Stimulated activated naive CD8-positive, alpha-beta T cell treated with anti-CD3 and anti-CD28 coated beads, Interleukin-15, Interleukin-2, amounts not matched to agents 100 U/mL and 50 U/mL, for 24 hours (primary cell): ENCODE measurements at places on chromosomes 16 and 17.
A peak's percentile ranks its signal among the peaks of the same experiment; 100 is the strongest.

DNA sequence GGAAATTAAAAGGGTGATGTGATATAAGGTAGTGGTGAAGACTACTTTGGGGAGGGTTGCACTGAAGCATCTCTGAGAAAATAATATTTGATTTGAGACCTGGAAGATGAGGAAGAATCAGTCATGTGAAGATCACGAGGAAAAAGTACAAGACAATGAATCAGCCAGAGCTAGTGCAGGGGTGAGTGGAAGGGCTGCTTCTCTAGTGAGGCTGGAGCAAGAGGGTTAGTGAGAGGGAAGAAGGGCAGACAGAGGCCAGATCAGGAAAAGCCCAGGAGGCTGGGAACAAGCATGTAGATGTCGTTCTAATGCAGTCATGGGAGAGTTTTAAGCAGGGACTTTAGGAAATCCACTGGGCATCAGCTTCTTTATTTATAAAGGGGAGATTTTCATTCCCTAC is 504.2 kb upstream of the SALL1 start:
- DNase-seq, result no peak

DNA sequence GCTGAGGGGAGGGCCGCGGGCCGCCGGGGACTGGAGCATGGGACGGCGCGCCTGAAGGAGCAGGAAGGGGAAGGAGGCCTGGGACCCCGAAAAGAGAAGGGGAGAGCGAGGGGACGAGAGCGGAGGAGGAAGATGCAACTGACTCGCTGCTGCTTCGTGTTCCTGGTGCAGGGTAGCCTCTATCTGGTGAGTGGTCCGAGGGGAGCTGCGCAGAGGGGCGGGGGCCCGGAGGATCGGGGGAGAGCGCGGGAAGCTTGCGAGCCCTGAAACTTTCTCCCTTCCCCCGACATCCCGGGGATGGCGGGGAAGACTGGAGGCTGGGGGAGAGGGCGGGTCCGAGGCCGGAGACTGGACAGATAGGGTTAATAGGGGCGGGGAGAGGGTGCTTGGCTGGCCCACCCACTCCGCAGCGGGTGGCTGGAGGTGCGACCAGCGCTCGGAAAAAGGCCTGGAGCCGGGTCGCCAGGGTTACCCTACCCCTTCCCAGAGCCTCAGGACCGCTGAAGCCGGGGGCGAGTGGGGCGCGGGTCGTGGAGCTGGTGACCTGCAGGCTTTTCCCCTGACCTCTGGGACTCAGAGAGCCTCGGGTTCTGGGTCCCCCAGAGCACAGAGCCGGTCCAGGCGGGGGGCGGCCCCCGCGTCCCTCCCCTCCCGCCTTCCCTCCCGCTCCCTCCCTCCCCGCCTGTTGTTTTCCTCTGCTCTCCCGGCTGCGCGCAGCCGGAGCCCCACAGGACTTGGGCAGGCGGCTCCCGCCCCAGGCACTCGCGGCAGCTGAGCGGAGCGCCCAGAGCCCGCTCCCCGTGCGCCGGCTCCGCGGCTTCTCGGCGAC is 631 bp downstream of the NXPH3 start:
- DNase-seq, result no peak

DNA sequence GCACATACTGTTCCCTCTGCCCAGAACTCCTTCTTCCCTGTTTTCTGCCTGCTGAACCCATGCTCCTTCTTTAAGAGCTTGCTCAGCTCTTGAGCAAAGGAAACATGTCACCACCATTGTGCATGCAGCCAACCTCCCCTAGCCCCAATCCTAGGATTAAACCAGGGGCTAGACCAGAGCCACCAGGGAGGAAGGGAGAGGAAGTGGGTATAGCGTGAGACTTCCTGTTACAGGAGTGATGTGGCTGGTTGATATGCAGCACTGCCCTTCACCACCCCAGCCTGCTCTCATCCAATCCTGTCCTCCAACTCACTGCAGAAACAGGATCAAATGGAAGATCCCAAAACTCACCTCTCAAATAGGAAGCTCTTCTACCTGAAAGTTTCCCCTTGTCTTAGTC is 67.1 kb upstream of the CDH5 start:
- no peak for DNase-seq

DNA sequence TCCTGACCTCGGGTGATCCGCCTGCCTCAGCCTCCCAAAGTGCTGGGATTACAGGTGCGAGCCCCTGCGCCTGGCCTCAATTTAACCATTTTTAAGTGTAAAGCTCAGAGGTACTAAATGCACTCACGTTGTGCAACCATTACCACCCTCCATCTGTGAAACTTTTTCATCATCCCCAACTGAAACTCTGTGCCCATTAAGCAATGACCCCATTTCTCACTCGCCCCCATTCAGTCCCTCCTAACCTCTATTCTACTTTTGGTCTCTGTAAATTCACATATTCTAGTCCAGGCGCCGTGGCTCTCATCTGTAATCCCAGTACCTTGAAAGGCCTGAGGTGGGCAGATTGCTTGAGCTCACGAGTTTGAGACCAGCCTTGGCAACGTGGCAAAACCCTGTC is 8.3 kb upstream of the SPNS3 start:
- DNase-seq, result no peak

- no peak for DNase-seq
Measured at GRCh38 chr16:26454102-26454501, 612.6 kb upstream of the C16orf82 start.

DNA sequence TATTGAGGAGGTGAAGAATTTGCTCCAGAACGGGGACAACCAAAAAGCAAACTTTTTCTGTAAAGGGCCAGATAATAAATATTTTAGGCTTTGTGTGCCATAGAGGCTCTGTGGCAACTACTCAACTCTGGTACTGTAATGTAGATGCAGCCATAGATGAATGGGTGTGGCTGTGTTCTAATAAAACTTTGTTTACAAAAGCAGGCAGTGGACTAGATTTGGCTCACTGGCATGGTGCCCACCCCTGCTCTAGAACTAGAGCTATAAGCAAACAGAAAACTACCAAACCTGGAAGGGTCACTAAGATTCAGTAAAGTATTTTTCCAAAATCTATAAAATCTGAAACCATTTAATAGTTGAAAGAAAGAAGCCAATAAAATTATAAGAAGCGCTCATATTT is 24.6 kb upstream of the SMURF2 start:
- no peak for DNase-seq

DNA sequence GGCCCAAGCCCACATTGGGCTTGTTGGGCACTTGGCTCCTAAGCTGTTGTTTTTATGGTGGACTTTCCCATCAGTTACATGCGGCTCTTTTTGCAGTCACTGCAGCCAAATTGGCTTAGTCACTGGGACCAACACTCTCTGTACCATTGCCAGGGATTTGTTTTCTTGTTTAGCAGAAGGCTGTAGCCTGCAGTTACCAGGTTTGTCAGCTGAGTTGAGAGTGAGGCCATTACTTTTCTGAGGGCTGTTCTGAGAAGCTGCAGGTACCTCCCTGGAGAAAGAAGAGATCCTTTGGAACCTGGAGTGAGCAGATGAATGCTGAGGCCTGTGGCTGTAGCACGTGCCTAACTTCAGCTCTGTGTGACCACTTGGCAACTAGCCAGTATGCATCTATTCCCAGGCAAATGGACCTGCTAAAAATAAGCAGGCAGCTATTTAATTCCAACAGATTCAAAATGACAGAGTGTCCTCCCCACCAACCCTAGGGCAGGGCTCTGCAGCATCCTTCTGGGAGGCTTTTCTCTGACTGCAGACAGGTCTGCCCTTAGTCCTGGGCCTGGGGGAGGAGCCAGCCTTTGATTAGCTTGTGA is 12.9 kb downstream of the AKAP1 start:
- no peak for DNase-seq

- DNase-seq, result no peak
Measured at GRCh38 chr16:85329059-85329812, 217.0 kb upstream of the CIBAR2 start.

GRCh38 chr17:35295686-35296085 is 52.8 kb downstream of the SLFN5 start:
- no peak for DNase-seq

GRCh38 chr16:24943471-24943870 is 71.7 kb downstream of the ARHGAP17 start:
- DNase-seq, result no peak

- no peak for DNase-seq
Measured at GRCh38 chr17:61805399-61805798, 57.9 kb downstream of the BRIP1 start.

DNA sequence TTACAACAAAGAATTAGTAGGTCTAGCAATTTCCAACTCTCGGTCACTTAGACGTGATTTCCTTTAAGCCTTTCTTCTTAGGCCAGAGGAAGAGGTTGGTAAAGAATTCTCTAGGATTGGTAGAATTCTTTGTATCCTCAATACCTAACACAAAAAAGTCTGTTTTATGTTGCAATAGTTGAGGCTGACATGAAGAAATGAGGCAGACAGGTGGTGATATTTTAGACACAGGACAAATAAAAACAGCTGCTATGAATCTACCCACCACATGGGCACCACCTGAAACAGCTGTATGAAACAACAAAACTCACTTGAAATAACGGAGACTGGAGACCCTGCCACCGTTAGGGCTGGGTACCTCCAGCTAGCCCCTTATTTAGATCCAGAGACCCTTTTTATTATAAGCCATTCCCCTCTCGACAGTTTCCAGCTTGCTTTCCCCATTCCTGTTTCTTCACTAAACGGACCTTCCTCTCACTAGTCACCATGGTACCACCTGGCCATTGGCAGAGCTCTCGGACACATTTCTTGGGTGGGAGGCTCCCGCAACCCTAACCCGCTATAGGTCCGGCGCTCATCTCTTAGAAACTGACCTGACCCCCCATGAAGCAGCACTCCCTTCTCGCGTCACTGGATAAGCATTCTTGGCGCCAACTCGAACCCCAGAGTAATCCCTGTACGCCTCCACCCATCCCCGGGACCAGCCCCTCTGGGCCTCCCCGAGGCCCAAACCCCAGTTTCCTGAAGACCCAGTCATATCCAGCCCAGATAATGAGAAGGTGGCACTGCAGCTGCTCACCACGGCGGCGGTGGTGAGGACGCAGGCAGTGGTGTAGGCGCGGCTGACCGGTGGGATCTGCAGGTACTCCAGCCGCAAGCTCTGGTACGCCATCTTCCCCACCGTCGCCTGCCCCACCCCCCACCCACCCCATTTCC is at the start of gene DERL2:
Gene DERL2 (minus strand): TSS at position 909 of the 936 bp plus-strand sequence. CDS start 17 bp downstream, at position 892.
- DNase-seq, result no peak

- no peak for DNase-seq
Measured at GRCh38 chr16:10242097-10242496, 59.9 kb upstream of the GRIN2A start.

DNA sequence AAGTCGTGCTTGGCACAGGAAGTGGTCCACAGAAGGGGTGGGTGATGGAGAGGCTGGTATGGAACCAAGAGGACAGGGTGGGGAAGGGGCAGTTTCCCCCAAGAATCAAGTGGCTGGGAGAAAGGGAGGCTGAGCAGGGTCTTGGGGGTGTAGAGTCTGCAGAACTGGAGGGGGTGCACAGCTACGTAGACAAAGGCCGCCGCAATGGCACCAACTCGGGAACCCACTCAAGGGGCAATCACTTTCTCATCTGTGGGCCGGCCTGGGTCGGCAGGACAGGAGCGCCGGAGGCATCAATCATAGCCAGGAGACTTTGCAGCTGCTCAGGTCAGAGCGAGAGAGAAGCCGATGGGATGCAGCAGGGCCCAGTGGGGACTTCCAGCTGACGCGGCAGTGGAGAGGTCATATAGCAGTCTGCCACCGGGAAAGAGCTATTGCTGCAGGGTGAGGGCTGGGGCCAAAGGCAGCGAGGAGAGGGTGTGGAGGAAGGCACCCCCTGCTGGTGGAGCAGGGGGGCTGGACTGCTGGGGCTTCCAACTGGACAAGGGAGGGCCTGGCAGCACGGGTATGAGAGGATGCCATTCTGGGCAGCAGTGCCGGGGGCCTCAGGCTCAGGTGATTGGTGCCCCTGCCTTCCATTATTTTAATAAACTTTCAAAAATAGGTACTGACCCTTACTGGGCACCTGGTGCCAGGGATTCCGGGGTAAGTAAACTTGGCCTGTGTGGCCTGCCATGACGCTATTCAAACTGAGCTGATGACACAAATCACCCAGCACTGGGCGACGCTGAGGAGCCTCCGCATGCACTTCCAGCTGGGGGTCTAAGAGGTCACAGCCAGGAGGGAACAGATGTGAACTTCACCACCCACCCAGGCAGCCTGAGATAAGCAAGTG is 52.5 kb upstream of the MTSS2 start:
- peak; percentile 62 for DNase-seq

DNA sequence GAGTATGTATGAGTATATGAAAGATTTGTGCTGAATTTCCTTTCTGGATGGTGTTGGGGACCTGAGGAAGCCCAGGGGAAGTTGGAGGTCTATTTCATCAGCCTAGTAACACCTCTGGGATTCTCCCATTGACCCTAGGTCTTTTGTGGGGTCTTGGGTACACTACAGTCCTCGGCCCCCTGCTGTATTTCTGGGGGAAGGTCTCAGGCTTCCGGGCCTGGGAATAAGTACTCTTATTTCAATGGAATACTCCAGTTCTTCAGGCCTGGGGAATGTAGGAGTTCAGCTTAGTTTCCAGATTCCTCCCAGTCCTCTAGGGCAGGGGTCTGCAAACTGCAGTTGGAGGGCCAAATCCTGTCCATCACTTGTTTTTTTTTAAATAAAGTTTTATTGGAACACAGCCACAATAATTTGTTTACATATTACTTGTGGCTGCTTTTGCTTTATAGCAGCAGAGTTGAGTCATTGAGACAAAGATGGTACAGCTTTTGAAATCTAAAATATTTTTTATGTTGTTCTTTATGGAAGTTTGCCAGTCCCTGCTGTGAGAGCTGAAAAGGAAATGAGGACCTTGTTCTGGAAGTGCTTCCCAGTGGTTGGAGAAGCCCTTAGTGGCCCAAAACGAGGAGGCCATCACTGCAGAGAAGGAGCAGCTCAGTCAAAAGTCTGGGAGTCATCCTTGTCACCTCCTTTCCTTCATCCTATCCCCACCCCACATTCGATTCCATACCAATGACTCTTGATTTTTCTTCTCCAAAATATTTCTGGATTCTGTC is 142.5 kb upstream of the HS3ST2 start:
- no peak for DNase-seq

- DNase-seq, result no peak
Measured at GRCh38 chr16:49353680-49354079, 19.9 kb upstream of the C16orf78 start.

DNA sequence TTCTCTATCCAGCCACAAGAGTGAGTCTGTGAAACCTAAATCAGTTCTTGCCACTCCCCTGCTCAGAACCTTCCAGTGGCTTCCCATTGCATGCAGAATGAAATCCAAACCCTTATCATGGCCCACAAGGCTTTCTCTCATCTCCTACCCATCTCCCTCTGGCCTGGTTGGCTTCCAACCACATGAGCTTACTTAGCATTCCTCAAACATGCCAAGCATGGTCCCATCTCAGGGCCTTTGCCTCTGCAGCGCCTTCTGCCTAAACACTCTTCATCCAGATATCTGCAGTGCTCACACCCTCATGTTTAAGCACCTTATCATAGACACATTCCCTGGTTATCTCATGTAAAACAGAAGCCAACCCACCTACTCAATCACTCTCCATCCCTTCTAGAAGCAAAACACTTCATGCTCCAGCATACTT is 15.5 kb downstream of the TK2 start:
- no peak for DNase-seq

- DNase-seq, result no peak
Measured at GRCh38 chr16:78443542-78444364, 344.3 kb downstream of the WWOX start.

- DNase-seq, result no peak
Measured at GRCh38 chr16:55526441-55526840, 17.6 kb downstream of the LPCAT2 start.
